NCI-H1436 treated with DMSO at 0.1 percent for 48 hours (cell line): ENCODE measurements at places on chromosomes 13 and 19.

DNA sequence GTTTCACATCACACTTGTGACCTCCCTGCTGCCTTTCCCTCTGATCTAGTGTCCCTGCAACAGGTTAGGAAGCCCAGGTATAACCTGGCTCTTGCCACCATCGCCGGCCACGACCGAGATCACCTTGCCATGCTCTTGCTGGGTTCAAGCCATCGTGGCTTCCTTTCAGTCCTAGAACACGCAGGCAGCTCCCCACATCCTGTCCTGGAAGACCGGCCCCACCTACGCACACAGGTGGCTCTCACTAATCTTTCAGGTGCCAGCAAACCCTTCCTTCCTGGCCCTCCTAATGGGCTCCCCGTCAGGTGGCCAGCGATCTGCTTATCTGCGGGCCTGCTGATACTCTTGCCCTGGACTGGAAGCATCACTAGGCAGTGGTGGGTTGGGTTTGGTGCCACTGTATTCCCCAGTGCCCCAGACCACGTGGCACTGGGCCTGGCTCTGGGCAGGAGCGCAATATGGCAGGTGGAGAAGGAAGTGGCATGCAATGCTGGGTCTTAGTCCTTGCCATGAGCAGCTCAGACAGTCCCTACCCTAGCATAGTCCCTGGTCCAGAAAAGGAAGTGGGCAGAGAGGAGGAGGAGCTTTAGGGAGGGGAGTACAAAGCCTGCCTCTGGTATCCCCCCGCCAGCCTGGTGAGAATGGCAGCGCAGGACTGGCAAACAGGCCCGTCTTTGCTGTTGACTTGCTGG is 11.8 kb downstream of the PPP1R37 start:
- no peak for DNase-seq

DNA sequence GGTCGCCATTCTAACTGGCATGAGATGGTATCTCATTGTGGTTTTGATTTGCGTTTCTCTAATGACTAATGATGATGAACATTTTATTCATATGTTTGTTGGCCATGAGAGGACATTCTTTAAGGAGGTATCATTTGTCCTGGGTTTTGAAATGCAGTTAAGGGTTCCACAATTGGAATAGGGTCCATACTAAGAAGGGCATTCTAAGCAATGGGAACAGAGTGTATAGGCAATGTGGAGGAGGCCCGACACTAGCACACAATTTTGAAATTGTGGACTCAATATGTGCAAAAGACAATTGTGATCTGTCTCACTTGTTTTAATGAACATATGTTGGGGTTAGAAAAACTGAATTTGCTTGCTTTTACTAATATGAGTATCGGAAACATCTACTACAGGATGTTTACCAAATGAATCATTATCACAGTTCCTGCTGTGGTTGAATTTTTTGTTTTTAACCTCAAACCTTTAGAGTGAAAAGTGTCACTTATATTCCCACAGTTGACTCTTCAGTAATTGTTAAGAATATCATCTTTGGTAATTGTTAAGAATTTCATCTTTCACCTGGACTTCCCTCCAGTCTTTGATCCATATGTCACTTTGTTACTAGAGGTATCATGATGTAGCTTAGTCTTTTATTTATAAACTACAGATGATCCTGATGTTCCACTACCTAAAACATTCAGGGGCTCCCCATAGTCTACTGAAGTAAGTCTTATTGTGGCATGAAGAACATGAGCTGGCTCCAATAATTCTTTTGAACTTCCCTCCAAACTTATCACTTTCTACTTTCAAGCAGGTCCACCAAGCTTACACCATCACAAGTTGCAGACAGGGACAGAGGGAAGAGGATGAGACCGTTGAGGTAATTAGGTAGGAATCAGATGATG is 109.7 kb upstream of the KLF12 start:
- DNase-seq: no peak

GRCh38 chr13:106475852-106476251 is 59.6 kb downstream of the EFNB2 start:
- no peak for DNase-seq

- no peak for DNase-seq
Measured at GRCh38 chr13:89965252-89965651, 1382.2 kb upstream of the MIR17HG start.

DNA sequence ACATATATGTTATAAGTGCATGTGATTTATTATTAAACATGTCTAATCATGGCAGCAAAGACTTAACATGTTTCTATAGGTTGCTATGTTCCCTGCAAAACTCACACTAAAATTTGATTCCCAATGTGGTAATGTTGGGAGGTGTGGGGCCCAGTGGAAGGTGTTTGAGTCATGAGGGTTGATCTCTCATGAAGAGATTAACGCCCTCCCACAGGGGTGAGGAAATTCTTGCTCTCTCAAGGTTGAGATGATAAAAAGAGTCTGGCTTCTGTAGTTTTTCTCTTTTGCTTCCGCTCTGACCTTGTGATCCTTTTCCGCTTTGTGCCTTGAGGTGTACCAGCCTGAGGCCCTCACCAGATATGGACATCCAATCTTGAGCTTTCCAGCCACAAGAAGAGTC is 737.5 kb upstream of the SLITRK5 start:
- DNase-seq: no peak

DNA sequence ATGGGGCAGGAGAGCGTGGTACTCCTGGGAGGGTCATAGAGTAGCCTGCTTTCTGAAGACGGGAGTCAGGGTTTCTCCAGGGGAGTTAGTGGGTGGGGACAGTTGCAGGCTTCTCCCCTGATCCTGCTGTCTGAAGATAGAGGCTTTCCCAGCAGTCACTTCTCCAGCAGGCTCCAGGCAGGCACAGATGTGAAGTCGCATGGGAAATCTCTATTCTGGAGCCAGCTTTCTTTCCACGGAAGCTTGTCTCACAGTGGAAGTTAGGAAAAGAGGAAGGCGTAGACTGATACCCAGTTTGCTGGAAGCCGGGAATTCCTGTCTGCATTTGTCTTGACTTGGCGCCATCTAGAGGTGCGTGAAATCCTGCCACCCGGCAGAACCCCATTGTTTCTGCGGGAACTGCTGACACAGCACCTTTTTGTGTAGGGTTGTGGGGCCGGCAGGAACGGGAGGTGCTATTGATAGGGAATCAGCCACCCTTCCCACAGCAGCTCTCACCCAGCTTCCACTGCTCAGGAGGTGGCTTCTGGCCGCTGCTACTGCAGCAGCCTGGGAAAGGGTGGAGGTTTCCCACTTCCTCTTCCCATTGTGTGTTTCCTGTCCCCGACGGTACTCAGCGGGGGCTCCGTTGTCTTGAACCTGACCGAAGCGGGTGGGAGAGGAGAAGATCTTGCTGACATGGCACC is 28.5 kb upstream of the NPAS1 start:
- DNase-seq: no peak

GRCh38 chr13:106355866-106356265 is 179.6 kb downstream of the EFNB2 start:
- DNase-seq: no peak

GRCh38 chr13:50401721-50402465 is 386.6 kb downstream of the KCNRG start:
- no peak for DNase-seq

DNA sequence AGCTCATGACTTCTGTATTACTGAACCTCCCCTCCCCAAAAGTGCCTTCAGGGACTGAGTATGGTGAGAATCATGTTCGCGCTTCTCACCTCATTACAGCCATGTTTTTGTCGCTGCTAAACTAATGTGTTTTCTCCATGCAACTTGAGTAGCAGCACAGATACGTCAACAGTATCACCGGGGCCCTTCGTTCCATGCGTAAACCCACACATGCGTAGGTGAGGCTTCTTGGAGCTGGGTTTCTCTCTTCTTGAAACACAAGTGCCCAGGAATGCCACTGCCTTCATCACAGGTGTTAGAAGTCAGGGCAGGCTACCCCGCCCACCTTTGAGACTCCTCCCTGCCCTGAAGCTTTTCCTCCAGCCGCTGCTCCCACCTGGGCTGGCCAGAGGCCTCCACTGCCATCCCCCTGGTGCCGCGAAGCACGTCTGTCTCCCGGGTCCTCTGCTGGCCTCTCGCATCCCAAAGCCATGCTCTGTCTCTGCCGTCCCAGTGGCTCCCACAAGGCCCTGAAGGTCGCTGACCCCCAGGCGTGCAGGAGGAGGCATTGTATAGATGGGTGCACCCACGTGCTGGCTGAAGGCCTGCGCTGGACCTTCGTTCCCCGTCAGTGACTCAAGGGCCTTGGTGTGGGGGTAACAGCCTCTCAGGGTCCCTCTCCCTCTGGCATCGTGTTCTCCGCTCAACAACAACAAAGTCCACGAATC is 135.3 kb upstream of the MCF2L start:
- no peak for DNase-seq

GRCh38 chr19:2336528-2337328 is 8.2 kb downstream of the SPPL2B start:
- no peak for DNase-seq

DNA sequence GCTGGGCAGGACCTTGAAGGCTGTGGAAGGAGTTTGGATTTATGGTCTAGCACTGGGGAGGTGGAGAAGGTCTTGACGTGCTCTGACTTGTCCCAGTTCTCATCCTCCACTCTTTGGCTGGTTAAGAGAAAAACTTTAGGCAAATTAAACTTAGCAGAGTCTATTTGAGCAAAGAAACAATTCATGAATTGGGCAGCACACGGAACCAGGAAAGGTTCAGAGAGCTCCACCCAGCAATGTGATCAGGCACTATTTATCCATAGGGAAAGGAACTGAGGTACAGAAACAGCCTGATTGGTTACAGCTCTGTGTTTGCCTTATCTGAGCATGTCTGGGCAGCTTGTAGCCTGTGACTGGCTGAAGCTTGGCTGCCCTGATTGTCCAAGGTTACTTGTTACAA is 45.4 kb upstream of the CYP2B6 start:
- DNase-seq: no peak

DNA sequence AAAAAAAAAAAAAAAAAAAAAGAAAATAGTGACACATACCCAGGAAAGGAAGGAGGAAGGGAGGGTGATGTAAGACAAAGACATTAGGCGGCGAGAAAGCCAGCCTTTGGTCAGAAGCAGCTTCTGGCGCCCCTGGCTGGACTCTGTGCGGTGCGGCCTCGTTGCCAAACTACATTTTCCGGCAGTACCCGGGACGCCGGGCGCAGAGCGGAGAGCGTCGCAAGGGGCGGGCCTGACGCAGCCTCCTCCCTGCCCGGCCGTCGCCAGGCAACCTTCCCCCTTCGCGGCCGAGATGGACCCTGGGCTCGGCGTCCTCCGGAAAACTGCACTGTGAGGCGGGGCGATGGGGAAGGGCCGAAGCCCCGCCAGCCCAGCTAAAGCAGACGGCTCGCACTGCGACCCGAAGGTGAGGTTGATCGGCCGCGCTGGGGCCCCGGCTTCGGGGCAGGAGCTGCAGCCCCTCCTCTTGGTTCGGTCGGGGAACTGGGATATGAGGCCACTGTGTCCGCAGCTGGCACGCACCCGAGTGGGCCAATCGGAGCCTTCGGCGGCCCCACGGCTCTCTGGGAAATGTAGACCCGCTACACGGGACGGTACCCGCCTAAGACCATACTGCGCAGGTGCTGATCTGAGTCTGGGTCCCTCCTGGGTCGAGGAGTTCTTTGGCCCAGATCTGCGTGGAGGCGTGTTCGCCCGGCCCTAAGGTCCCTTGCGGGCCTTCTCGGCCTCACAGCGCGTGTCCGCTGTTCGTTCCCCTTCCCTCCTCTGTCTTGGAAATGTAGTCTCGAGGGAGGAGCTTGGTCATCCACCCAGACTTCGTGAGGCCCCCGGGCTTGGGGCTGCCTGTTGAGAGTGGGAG is 2.3 kb upstream of the MZF1 start:
- no peak for DNase-seq

GRCh38 chr13:40600149-40600751 is 66.2 kb downstream of the FOXO1 start:
- DNase-seq: no peak

- DNase-seq: no peak
Measured at GRCh38 chr13:113945857-113946408, 27.9 kb downstream of the C13orf46 start.

DNA sequence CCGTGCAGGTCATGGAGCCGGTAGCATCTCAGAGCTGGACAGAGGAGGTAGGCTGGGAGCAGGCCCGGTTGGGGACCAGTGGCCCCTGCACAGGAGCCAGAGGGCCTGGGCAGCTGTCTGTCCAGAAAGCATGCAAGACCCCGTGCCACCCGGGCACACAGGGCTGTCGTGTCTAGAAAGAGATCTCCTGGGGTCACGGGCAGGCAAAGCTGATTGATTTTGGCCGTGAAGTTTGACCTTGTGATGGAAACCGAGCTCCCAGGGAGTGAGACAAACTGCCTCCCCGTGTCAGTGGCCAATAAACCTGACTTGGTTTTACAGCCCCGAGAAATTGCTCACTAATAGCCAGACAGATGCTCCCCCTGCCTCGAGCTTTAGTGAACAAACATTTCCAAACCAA is 98.8 kb downstream of the KDM4B start:
- DNase-seq: no peak

- DNase-seq: no peak
Measured at GRCh38 chr13:19581675-19582074, 20.3 kb upstream of the TPTE2 start.

DNA sequence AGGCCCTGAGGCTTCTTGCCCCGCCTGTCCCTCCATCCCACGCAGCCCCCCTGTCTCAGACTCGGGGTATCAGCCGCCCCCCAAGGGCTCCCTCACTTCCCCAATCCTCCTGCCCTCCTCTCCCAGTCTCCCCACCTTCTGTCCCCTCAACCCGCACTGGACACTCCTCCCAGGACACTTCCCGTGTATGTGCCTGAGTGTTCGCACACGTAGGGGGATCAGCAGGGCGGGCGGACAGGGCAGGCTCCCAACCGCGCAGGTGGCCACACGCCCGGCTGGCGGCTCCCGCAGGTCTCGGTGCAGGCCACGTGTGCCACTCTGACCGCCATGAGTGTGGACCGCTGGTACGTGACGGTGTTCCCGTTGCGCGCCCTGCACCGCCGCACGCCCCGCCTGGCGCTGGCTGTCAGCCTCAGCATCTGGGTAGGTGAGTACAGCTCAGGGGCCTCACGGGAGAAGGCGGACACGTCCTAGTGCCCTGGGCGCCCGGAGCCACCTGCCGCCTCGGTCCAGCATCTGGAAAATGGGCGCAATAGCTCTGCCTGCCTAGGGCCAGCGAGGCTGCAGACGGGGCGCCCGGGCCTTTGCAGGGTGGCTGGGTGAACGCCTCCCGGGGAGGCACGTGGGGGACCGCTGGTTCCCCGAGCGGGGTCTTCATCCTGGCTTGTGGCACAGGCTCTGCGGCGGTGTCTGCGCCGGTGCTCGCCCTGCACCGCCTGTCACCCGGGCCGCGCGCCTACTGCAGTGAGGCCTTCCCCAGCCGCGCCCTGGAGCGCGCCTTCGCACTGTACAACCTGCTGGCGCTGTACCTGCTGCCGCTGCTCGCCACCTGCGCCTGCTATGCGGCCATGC is 2.3 kb downstream of the KISS1R start:
- DNase-seq: no peak

DNA sequence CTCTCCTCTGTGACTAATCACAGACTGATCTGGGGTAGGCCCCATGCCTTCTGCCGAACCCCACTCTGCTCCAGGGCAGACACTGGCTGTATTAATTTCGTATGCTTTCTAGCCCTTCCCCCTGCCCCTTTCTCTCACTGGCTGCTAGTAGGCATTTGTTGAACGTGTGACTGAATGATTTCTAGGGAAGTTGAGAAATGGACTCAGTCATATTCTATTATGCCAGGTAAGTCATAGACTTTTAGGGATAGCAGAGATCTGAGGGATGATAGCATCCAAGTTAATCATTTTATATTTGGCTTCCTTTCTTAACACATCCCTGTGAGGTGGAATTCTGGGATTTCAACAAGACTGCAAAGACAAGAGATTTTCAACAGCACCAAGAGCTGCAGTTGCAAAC is 166.4 kb downstream of the FGF9 start:
- no peak for DNase-seq

- no peak for DNase-seq
Measured at GRCh38 chr13:63731896-63732295, 2316.2 kb upstream of the PCDH20 start.
